Hair follicle dermal papilla cell (primary cell): ENCODE measurements at places on chromosomes 12 and 14. TPM values are rescaled to one million over a fixed set of nuclear protein-coding genes. Genes with fewer than 3 reads are reported as not detected.

Gene PMCH
- total RNA-seq, result not detected in 2 replicates

Gene PLA2G1B
- not detected in 2 replicates for total RNA-seq

Gene TRIAP1
- 13.5 and 20.2 TPM in 2 replicates for total RNA-seq

Gene STXBP6
- 3.1 and 4.0 TPM in 2 replicates for total RNA-seq

Gene EML5
- total RNA-seq, result 0.12 and 0.81 TPM in 2 replicates

Gene TGM1
- total RNA-seq, result 1.1 and 3.1 TPM in 2 replicates
